Neuronal stem cell (in vitro differentiated cells): ENCODE measurements at places on chromosomes 5 and 9.
A peak's percentile ranks its signal among the peaks of the same experiment; 100 is the strongest.

DNA sequence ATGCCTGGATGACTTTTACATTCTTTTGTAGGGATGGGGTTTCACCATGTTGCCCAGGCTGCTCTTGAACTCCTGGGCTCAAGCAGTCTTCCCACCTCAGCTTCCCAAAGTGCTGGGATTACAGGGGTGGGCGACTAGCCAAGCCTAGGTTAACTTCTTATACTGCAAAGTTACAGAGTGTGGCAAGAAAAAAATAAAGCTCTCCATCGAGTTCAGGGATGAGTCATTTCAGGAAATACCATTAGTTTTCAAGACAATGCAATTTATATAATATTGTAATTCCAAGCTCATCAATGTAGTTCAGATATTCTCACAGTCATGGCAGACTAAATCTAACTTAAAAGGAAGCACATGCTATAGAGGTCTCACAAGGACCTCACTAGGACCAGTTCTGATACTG, 11.5 kb upstream of the ABO start:
- no peak for DNase-seq
- no peaks in the 10 kb centered on the region for H3K4me1 ChIP-seq
- no peak overlapping the region for H3K4me3 ChIP-seq
- H3K36me3 ChIP-seq, result no peaks in the 10 kb centered on the region
- H3K27me3 ChIP-seq, result peaks cover 3% of the 10 kb centered on the region

DNA sequence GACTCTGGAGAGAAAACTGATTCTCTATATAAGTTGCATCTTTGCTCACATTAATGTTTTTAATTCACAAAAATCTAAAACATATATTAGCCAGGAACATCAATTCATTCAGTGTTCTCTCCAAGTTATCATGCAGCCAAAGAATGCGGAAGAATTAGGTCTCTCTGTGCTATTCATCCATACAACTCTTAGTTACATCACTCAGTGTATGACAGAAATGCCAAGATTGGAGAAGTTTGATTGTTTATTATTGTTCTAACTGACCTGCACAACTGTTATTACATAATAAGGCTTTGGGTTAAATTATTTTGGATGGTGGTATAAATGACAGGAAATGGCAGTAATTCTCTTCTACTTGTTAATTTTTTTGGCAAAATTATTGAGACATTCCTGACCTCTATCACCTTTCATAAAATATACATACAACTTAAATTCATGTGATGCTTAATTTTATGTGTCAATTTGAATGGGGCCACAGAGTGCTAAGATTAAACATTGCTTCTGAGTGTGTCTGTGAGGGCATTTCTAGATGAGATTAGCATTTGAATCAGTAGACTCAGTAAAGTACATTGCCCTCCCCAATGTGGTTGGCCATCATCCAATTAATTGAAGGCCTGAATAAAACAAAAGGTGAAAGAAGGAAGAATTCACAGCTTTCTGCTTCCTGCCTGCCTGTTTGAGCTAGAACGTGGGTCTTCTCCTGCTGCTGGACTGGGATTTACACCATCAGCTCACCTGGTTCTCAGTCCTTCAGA, 70.2 kb downstream of the NR2F1-AS1 start:
- H3K27ac ChIP-seq, result no peak overlapping the region
- no peaks in the 10 kb centered on the region for H3K4me1 ChIP-seq
- DNase-seq, result no peak
- no peaks in the 10 kb centered on the region for H3K27me3 ChIP-seq
- H3K4me3 ChIP-seq, result no peak overlapping the region

- peaks cover 3% of the 10 kb centered on the region for H3K4me1 ChIP-seq
- no peak for DNase-seq
- no peak overlapping the region for H3K27ac ChIP-seq
- H3K36me3 ChIP-seq, result no peaks in the 10 kb centered on the region
- H3K4me3 ChIP-seq, result no peak overlapping the region
These were observed 77.8 kb downstream of the BOD1 start for GRCh38 chr5:173538654-173539053.

GRCh38 chr5:32326216-32326772, 13.6 kb upstream of the MTMR12 start:
- DNase-seq, result no peak
- H3K4me3 ChIP-seq, result peak overlapping the region; percentile 46
- H3K27me3 ChIP-seq, result no peaks in the 10 kb centered on the region
- no peak overlapping the region for H3K27ac ChIP-seq

DNA sequence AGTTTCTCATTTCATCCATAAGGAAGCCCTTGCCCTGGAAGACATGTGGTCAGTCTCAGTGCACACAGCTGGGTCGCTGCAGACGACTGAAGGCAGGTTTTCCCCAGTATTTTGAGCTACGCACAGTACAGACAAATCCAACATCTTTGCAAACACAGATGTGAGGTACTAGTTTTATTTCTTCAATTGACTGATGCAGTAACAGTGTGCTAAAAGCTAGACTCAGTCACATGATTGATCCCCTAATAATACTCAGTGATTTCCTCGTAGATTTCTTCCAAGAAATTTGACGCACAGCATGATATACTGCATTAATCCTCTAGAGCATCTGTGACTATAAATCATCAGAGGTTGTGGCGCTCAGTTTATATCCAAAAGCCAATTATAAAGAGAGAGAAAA, 346.1 kb downstream of the DIRAS2 start:
- peaks cover 3% of the 10 kb centered on the region for H3K4me1 ChIP-seq
- no peaks in the 10 kb centered on the region for H3K36me3 ChIP-seq
- no peak overlapping the region for H3K4me3 ChIP-seq
- no peaks in the 10 kb centered on the region for H3K27me3 ChIP-seq
- H3K27ac ChIP-seq, result no peak overlapping the region
- no peak for DNase-seq

DNA sequence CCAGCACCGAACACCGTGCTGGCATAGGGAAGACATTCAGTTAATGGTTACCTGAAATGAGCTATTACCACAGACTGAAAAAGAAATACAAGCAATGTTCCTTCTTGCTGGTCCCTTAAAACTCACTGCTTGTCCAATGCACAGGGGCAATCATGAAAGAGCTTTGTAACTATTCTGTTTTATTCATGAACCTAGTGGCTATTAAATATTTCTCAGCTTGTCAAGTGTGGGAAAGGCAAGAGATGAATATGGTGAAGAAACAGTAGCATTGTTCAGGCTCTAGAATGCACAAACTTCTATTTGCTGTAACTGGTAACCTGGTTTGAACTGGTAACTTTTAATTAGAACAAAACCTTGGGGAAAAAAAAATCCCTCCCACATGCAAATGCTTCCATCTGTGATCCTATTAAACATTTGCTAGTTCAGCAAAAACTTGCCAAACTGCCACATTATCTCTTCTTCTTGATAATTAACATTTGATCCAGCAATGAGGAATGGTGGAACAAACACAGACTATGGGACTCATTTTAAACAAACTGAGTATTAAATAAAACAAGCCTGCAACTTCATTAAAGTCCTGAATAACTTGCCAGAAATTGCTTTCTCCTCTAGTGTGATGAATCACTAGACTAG, 36.1 kb downstream of the YIPF5 start:
- H3K27me3 ChIP-seq, result no peaks in the 10 kb centered on the region
- no peaks in the 10 kb centered on the region for H3K36me3 ChIP-seq
- no peak overlapping the region for H3K4me3 ChIP-seq

- H3K4me1 ChIP-seq, result no peaks in the 10 kb centered on the region
- no peak overlapping the region for H3K27ac ChIP-seq
- no peaks in the 10 kb centered on the region for H3K27me3 ChIP-seq
These were observed 130.6 kb downstream of the TENT4A start for GRCh38 chr5:6843821-6844220.

GRCh38 chr5:31556461-31556860, 24.4 kb downstream of the C5orf22 start:
- DNase-seq, result no peak
- no peak overlapping the region for H3K27ac ChIP-seq
- peaks cover 54% of the 10 kb centered on the region for H3K36me3 ChIP-seq
- H3K27me3 ChIP-seq, result no peaks in the 10 kb centered on the region

DNA sequence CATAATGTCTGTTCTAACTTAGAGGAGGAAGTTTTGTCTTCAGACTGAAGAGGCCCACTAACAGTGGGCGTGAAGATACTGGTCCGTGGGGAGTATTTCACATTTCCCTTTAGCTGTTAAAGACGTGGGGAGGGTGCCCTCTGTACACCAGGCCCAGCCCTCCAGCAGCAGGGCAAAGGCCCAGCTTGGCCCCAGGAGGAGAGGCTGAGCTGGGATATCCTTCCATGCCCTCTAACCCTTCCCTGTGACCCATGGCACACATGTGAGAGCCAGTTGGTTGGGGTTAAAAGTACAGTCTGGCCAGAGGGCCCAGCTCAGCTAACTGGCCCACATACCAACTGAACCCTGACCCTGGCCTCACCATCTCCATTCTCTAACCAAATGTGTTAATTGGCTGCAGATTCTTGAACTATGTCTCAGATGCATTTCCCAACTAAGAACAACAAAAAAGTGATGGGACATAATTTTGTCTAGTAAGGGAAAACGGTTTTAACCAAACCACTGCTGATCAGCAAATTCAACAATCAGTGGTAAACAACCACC, 74.4 kb downstream of the LHFPL2 start:
- H3K4me3 ChIP-seq, result peak overlapping the region; percentile 31
- H3K4me1 ChIP-seq, result peaks cover 5% of the 10 kb centered on the region

DNA sequence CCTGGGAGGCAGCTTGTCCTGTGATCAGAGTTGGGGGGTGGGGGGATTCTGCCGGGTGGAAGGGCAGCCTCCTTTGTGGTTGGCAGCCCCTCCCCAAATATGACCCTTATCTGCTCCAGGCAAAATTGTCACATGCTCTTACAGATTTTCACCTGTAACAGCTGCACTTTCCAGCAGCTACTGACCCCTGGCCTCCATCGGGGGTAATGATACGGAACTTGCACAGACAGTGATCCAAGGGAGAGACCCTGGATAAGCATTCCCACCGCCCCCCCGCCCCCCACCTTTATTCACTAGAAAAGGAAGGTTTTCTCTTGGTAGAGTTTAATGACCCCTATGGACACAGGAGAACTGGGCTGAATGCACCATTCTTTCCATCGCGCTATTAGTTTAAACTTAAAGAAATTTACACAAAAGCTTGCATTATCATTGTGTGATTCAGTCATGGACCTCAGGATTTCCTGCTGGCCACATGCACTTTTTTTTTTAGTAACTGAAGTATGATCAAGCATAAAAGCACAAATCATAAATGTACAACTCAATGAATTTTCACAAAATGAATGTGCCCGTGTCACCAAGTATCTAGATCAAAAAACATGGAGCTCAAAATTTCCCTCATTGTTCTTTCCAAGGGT, 10.7 kb upstream of the ZBTB34 start:
- DNase-seq, result no peak
- H3K4me1 ChIP-seq, result no peaks in the 10 kb centered on the region
- no peaks in the 10 kb centered on the region for H3K27me3 ChIP-seq
- no peaks in the 10 kb centered on the region for H3K36me3 ChIP-seq
- H3K4me3 ChIP-seq, result no peak overlapping the region

- no peak overlapping the region for H3K4me3 ChIP-seq
- H3K27me3 ChIP-seq, result no peaks in the 10 kb centered on the region
- H3K27ac ChIP-seq, result no peak overlapping the region
- H3K4me1 ChIP-seq, result peaks cover 4% of the 10 kb centered on the region
- no peak for DNase-seq
These were observed 2.1 kb upstream of the ALDH7A1 start for GRCh38 chr5:126597156-126597555.

GRCh38 chr5:109788596-109788995, 98.9 kb downstream of the MAN2A1 start:
- H3K27ac ChIP-seq, result no peak overlapping the region
- DNase-seq, result no peak
- no peaks in the 10 kb centered on the region for H3K27me3 ChIP-seq
- H3K4me3 ChIP-seq, result no peak overlapping the region
- peaks cover 92% of the 10 kb centered on the region for H3K36me3 ChIP-seq

DNA sequence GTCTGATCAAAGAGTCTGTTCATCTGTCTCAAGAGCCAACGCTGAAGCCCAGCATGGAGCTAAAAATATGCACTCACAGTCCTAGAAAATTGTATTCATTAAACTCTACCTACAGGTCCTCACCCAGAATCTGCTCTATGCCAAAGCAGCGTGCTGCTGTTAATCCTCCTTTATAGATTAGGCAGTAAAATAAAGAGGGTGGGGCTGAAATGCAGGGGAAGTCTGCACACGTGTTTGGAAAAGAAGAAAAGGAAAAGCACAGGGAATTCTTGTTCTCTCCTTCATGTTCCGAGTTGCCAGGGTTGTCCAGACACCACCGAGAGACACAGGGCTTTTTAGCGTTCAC, 121.4 kb upstream of the TMEM161B start:
- DNase-seq, result no peak
- peaks cover 26% of the 10 kb centered on the region for H3K4me1 ChIP-seq
- H3K4me3 ChIP-seq, result no peak overlapping the region
- H3K27ac ChIP-seq, result peak overlapping the region; percentile 51
- no peaks in the 10 kb centered on the region for H3K36me3 ChIP-seq
- H3K27me3 ChIP-seq, result no peaks in the 10 kb centered on the region

DNA sequence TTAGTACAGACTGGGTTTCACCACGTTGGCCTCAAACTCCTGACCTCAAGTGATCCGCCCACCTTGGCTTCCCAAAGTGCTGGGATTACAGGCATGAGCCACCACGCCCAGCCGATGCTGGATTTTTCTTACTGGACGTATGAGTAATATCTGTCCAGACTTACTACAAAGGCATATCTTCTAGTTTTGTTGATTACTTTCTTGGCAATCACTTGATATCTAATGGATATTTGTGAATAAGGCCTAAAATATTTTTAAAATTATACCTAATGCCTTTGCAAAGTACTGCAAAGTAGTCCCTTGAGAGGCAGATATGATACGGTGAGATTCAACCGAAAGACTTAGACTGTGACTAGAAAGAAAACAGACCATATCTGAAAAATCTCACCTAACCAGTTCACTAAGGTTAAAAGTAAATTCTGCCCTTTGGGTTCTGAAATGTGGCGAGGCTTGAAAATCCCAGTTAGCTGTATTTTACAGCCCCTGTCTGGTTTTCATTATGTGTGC, 152.1 kb downstream of the GNAQ start:
- H3K4me1 ChIP-seq, result peaks cover 4% of the 10 kb centered on the region
- no peaks in the 10 kb centered on the region for H3K36me3 ChIP-seq
- no peak overlapping the region for H3K27ac ChIP-seq
- DNase-seq, result no peak

DNA sequence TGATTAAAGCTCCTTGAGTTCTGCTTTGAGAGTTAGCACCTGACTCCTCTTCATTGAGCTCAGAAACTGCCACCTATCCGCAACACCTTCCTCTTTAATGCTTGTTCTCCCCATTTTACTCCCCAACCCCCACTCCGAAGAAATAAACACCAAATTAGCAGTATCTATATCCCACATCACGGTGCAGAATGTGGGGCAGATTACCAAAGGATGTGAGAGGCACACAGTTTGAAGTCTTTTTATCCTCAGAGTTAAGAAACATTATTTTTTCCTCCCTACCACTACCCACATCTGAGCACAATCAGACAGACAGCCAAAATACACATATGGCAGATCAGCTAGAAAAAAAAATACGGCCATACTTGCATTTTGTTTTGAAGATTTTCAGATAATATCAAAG, 26.1 kb upstream of the IL7R start:
- H3K27me3 ChIP-seq, result no peaks in the 10 kb centered on the region
- H3K36me3 ChIP-seq, result no peaks in the 10 kb centered on the region
- no peak overlapping the region for H3K4me3 ChIP-seq
- no peaks in the 10 kb centered on the region for H3K4me1 ChIP-seq
- no peak overlapping the region for H3K27ac ChIP-seq

GRCh38 chr5:5683174-5683573, 260.7 kb downstream of the ICE1 start:
- DNase-seq, result no peak
- H3K36me3 ChIP-seq, result no peaks in the 10 kb centered on the region
- no peak overlapping the region for H3K27ac ChIP-seq
- no peak overlapping the region for H3K4me3 ChIP-seq

- no peaks in the 10 kb centered on the region for H3K36me3 ChIP-seq
- H3K4me1 ChIP-seq, result no peaks in the 10 kb centered on the region
- H3K4me3 ChIP-seq, result no peak overlapping the region
These were observed 42.8 kb upstream of the RPS23 start for GRCh38 chr5:82320966-82321365.
